ENCODE measurements at places on chromosomes 2 and 18.

GRCh38 chr18:79552696-79553095 is 126.9 kb upstream of the CTDP1 start:
- DNase-seq, result no peak

DNA sequence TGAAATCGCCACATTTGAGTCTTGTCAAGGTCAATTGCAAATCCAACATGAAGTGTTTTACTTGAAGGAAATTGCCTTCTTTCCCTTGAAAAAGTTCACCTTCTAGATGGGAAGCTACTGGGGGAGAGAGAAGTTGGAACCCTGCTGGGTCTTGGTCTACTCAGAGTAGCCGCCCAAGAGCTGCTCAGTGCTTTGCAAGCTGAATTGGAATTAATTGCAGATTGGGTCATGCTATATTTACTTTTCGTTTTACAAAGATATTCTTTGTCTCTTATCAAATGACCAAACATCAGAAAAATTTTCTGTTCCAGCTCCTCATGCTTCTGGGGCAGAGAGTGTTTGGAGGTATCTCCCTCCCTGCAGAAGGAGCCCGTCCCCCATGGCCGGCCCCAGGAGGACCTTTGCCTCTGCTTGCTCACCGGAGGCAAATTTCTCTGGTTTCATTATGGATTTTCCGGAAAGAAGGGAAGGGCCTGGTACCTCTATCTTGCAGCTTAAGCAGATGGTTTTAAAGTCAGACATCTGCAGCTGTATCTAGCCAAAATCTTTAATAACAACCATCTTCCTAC is 289.7 kb downstream of the MYT1L start:
- no peak for DNase-seq

GRCh38 chr2:111100765-111101162 is 19.9 kb upstream of the BCL2L11 start:
- DNase-seq, result no peak

DNA sequence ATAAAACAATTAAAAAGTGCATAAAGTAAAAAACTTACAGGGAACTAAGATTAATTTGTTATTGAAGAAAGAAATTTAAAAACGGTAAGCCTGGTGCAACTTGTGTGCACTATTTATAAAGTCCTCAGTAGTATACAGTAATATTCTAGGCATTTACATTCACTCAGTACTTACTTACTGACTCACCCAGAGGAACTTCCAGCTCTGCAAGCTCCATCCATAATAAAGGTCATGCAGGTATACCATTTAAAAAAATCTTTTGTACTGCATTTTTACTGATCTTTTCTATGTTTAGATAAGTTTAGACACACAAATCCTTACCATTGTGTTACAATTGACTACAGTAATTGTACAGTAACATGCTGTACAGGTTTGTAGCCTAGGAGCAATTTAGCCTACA is 51.5 kb upstream of the NXPH2 start:
- DNase-seq, result no peak

DNA sequence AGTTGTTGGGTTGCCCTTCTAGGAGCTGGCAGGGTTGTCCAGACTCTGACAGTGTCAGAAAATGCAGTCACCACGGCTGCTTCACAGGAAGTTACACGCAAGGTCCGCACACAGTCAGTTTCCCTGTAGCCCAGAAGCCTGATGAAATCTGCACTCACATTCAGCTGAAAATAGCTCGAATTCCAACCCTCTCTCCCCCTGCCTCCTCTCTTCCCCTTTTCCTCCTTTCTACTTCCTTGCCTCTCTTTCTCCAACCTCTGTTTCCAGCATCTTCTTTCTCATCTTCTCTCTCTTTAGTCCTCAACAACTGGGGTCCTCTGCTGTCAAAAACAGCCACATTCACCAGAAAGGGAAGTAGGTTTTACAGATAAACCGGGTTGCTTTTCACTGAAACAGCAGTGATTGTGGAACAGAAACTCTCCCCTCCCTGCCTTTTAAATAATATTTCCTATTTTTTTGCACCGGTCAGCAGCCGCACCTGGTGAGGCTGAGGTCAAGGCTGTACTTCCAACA is 69.3 kb downstream of the BCL11A start:
- no peak for DNase-seq

DNA sequence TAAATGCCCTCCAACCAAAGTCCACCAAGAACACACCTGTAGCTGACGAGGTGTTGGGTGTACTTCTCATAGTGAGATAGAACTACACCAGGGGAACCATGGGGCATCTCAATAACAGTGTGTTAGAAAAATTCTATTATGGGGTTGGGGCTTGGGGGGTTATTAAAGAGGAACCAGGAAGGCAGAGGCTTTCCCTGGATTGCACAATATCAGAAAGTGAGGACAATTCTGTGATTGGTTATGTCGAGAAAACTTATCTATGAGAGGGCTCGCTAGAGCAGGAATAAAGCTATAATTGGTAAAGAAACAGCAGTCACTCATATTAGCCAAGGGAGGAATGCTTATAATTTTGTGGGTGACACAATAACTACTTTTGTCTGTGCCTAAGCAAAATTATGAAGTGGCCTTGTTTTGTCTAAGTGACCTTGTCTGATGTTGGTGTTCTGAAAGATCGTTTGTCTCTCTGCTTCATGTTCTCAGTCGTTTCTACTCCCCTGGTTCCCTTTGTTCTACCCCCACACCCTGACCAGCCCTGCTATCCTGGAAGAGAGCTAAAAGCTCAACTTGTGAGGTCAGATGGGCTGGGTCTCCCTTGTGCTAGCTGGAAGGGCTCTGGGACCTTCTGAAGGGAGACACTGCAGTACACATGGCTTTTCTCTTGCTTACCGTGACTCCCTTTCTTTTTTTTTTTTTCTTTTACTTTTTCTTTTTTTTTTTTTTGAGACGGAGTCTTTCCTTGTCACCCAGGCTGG is 21.6 kb upstream of the INO80C start:
- no peak for DNase-seq

- no peak for DNase-seq
Observed at GRCh38 chr2:23497063-23497462, 112.1 kb downstream of the KLHL29 start.

DNA sequence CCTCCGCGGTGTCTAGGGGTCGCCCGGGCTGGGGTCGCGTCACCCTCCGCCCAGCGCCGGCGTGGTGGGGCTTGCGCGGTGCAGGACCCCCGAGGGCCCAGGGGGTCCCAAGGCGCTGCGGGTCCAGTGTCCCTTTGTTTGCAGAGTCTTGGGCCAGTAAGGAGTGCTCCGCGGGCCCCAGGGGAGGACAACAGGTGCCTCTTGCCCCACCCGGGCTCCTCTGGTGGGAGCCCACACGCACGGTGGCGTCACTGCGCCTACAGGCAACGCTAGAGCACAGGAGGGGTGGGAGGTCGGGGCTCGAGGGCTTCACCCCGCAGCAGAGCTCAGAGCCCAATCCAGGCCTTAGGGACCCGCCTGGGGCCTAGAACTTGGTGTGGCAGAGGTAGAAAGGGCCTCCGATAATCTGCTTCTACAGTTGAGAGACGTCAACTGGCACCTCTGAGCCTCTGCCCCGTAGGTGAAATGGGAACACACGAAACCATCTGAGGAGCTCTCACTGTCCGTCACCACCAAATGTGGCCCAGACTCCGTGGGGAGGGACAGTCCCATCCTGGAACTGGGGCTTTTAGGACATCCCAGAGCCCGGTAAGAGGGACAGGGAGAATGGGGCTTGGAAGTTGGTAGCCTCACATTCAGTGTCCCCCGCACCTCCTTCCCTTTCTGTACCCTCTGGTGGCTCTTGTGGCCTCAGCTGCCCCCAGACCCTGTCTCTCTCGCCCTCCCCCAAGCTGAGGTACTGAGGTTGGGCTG is 1.4 kb downstream of the ARID5A start:
- DNase-seq, result peak; percentile 52

DNA sequence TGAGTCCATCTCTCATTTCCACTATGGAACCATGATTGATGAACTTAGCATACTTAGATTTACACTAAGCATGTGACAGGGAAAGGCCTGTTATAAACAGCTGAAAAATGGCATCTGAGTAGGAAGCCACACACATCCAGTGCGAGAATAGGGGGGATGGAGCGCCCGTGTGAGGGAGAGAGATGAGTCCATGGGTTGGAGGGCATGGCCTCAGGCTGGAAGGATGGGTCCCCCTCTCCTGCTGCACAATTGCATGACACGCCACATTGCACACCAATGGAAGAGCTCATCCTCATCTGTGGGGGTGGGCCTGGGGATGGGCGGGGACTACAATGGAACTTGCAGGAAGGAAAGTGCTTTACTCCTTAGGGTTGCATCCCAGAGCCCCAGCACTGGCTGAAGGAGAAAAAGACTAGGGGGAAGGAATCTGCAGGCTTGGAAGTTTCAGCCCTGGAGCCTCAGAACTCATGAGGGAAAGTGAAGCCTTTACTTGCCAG is 46.4 kb upstream of the CXCR4 start:
- DNase-seq, result no peak

- no peak for DNase-seq
Observed at GRCh38 chr2:9355270-9355669, 68.1 kb downstream of the ITGB1BP1 start.

DNA sequence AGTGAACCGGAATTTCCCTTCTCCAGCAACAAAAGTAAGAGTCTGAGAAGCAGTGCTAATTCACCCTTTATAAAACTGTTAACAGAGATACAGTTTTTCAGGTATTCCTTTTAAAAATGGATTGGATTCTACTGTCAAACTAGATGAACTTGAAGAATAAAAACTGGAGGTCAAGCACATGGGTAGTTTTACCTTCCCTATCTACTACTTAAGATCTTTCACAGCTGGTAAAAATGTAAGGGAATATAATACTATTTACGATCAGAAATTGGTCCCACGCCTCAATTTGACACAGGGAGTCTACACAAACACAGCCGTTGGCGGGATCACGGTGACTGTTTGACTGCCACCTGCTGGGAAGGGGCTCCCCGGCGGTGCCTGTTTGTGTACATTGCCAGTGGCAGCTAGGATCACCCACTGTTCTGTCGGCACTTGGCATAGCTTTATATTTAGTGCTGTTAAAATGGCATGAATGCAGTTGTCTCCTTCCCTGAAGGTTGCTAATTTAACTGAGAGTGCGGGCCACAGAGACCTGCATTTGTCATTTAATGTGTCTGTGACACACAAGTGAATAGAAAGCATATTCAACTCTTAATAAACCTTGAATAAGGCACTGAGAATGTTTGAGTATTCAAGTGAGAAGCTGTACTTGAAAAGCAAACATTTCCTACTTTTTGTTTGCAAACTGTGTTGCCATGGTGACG is 59.5 kb downstream of the ABCG8 start:
- DNase-seq, result no peak

DNA sequence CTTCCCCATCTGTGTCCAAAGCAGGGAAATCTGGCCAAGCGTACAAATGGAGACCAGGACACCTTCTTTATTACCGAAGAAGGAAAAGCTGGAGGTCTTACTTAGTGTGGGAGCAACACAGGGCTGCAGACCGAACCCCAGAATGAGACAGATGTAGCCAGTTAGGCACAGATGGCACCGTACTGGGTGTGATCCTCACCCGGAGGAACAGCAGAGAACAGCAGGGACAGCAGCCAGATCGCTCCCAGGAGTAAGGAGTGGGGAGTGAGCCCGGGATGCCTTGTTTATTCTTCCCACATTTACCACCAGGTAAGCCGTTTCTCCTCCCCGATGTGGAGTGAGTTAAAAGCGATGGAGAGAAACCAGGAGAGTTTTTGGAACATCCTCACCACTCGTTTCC is 150.7 kb upstream of the SPRED2 start:
- no peak for DNase-seq

DNA sequence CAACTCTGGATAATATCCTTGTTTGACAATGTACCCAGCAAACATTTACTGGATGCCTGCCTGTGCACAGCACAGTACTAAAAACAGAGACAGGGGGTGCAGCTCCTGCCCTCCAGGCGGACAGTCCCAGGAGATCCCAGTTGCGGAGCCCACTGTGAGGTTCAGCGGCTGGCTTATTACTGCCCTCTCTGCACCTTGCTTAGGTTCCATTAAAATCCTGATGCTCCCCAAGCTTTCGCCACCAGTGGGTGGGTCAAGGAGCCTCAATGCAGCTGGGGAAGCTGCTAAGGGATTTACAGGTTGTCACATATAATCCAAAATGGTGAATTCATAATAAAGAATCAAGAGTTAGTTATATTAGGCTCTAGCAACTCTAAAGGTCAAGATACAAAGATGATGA is 38.3 kb downstream of the CRACDL start:
- no peak for DNase-seq

- no peak for DNase-seq
Observed at GRCh38 chr2:60830991-60831390, 50.4 kb upstream of the REL start.

DNA sequence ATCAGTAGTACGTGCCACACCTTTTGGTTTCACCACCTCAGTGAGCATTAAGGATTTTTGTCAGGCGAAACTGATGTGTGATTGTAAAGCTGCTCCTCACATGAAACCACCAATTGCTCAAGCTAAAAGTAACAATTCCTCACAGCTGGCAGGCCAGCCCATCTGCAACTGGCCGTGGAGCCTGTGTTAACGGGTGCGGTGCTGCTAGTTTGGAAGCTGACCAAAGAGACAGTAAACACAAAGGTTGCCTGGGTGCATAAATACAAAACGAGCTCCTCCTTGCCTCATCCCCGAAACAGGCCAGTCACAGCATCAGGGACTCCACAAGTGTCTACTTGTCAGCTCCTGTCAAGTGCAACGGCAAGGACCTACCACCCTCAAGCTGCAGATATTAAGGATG is 32.0 kb downstream of the LGALSL start:
- DNase-seq, result no peak

DNA sequence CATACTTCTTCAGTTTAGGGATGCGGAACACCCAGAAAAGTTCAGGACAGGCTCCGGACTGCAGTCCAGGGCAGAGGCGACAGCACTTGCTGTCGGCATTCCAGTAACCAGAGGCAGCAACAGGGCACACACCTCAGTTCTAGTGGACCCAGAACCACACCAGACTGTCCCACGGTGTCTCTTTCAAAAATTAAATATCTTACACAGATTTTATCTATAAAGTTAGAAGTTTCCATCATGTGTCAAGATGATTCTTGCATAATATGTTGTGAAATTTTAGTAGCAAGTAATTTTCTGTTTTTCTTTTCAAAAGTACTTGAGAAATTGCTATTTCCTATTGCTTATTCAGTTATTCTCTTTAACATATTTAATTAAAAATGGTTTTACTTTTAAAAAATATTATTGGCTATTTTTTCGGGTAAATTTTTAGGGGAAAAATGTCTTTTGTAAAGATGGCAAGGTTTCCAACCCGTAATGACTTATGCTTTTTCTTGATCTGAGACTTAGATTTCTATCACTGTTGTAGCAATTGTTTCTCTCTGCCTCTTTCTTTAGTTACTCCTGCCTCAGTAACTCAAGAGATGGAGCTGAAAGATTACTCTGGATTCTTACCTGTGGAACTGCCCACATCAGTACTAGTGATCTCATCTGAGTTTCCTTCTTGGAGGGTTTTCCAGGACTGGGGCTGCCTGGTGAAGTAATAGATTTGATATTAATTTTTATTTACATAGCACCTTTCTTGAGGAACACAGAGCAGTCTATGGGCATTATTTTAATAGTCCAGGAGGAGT is 182.7 kb downstream of the LTBP1 start:
- no peak for DNase-seq

DNA sequence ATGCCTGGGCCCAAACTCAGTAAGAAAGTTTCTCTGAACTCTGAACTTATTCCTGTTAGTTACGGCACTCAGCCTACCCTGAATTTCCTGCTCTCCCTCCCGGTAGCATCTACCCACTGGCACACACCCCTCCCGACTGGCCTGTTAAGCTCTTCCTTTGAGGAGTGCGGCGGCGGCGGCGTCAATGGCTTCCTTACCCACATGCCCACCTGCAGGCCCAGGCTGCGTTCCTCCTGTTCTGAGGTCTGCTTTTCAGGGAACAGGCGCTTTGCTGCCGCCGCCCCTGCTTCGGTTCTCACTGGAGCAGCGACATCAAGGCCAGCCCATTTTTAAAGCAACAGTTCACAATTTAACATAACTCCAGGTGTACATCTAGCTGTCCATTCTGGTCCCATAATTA is 432.4 kb downstream of the DCDC2C start:
- no peak for DNase-seq

Data from T-helper 17 cell (primary cell).